ENCODE measurements at places on chromosomes 6 and 20.

DNA sequence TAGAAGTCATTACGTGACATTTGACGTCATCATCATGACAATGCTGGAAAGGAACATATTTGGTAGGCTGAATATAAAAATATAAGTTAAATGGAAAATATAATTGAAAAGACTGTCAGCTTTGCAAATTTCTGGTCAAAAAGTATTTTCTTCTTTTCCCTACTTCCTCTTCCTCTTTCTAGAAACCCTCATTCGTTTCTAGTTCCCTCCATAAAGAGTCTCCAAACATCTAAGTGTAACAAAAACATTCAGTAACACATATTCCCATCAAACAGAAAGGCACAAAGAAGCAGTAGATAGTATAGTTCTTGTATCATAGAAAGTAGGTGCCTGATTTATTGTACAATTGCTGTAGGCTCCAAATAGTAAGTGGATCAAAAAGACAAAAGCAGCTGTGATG lies 150.8 kb upstream of the FAM83B start:
- no peak for DNase-seq

- no peak for DNase-seq
These were observed 891 bp upstream of the POU3F2 start for GRCh38 chr6:98833307-98834059.

DNA sequence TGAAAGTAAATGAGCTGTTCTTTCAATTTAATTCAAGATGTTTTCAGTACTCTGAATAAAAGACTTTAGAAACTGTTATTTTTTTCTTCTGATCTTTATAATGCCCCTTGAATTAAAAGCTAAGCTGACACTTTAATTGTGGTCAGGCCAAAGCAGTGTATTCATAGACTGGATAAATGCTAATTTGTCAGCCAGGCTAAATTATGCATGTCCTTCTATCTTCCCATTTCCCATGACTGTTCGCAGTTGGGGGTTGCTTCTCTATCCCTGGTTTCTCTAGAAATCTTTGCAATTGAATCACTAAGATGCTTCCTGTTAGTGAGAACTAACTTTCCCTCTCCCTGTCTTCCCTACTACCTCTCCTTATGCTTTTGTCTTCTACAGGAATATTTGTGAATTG lies 396.2 kb downstream of the RFPL4B start:
- no peak for DNase-seq

GRCh38 chr6:10999994-11000393 lies 44.1 kb downstream of the ELOVL2 start:
- peak; percentile 59 for DNase-seq

GRCh38 chr6:129699659-129700058 lies 10.3 kb downstream of the ARHGAP18 start:
- no peak for DNase-seq

- DNase-seq, result no peak
These were observed 62.0 kb downstream of the IYD start for GRCh38 chr6:150430815-150431214.

GRCh38 chr6:21556968-21557721 lies 36.4 kb upstream of the SOX4 start:
- DNase-seq, result no peak

- no peak for DNase-seq
These were observed 80.0 kb downstream of the SESN1 start for GRCh38 chr6:109014606-109015005.

DNA sequence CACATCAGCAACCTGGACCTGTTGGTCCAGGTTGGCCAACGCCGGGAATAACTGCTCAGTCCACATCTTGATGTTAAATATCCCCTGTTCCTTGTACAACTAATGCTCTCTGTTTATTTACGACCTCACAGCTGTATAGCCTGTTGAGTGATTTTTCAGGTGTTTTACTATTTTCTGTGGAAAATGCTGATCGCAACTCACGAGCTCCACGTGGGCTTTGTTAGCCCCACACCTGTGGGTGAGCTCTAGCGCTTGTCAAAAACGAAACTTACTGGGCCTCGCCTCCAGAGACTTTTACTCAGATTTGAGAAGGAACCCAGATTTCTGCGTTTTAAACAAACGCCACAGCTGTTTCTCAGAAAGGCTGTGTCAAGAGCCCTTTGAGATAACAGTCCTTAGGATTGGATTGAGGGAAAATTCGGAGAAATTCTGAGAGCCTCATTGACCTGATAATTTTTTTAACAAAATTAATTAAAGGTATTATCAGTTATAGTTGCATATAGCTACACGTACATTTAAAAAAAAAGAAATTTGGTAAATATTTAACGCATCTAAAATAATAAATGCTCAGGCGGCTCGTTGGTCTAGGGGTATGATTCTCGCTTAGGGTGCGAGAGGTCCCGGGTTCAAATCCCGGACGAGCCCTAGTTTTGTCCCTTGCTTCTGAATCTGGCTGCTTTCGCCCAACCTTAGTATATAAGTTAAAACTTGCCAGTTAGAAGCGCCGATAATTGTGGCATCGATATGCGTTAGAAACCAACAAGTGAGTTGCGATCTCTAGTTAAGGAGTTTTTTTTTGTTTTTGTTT lies 16.7 kb downstream of the HMGN4 start:
- DNase-seq, result peak; percentile 43

- no peak for DNase-seq
These were observed 952.6 kb upstream of the MAP3K7 start for GRCh38 chr6:91539456-91539855.

GRCh38 chr20:16485401-16485800 lies 87.8 kb downstream of the KIF16B start:
- no peak for DNase-seq

GRCh38 chr6:112501705-112502104 lies 154.6 kb downstream of the RFPL4B start:
- DNase-seq, result no peak

GRCh38 chr6:14944593-14944992 lies 301.3 kb upstream of the JARID2 start:
- no peak for DNase-seq

DNA sequence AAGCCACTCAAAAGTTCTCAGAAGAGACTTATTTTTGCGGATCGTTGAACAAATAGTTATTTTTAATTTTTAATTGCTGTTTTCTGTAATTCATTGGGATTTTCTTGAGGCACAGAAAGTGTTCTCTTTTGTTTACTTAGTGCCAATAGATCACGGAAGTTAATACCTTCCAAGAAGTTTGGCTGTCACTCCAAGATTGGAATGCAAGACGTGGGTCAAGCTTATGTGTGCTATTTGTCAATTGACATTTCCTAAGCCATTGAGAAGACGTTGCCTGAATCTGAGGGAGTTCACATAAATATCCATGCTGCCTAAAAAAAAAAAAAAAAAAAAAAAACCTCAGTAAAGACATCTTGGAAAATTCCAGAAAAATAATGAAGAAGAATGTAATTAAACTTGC lies 1071.4 kb upstream of the ADGRB3 start:
- no peak for DNase-seq
